ENCODE measurements at places on chromosomes 5 and 9.

- DNase-seq: no peak
Observed at GRCh38 chr5:113061846-113062780, 85.5 kb downstream of the DCP2 start.

DNA sequence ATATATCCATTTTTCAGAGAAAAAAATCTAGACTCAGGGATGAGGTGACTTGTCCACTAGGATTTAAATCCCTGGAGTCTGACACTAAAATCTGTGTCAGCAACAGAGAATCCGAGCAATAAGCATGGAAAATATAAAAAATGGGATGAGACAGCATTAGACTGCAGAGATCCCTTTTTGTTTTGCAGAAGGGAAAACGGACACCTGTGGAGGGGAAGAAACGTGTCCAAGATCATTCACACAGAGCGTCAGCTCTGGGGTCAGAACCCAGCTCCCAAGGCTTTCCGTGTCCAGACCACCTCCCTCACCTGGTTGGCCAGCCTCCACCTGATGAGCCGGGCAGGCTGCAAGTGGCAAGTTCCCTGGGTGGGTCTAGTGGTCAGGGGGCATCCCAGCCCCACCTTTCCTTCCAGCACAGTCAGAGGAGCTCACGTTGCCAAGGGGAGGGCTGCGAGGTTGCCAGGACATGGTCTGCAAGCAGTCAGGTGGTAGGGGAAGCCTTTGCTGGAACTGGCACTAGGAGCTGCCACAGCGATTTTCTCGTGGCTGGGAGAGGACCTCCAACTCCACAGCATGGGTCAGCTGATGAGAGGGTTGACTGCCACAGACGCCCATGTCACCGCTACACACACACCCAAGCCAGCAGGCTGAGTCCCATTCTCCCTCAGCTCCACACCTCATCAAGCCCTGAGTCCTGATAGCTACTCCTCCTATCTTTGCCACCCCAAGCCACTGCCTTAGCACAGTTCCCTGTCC is 65.9 kb upstream of the CPLX2 start:
- DNase-seq: no peak

GRCh38 chr9:4864234-4864661 is 71.5 kb downstream of the RCL1 start:
- no peak for DNase-seq

GRCh38 chr9:125850763-125851162 is 103.6 kb downstream of the PBX3 start:
- DNase-seq: no peak

GRCh38 chr9:137198051-137198901 is 2.3 kb downstream of the TPRN start:
- DNase-seq: no peak

DNA sequence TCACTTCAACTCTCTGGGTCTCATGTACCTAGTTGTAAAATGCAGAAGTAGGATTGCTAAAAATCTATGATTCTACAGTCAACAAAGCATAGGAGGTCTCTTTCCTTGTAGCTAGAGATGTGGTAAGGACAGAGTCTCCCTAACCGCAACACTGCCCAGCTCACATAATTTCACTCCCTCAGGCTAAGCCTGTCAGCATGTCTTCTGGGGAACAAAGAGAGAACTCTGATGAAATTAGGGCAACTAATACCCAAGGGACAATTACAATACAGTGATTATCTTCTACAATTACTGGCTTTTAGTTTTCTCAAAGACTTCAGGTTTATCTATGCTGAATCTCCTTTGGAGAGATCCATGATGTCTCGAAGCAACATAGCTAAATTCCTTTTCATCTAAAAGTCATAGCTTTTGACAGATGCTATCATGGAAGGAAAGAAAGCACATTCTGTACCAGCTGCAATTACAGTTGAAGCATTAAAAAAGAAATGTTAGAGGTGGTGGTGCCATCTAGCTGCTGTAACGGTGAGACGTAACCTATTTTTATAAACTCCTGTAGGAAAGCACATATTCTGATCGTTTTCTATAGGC is 141.1 kb upstream of the TARS1 start:
- DNase-seq: no peak

- DNase-seq: no peak
Observed at GRCh38 chr9:17632994-17633393, 54.1 kb downstream of the SH3GL2 start.

DNA sequence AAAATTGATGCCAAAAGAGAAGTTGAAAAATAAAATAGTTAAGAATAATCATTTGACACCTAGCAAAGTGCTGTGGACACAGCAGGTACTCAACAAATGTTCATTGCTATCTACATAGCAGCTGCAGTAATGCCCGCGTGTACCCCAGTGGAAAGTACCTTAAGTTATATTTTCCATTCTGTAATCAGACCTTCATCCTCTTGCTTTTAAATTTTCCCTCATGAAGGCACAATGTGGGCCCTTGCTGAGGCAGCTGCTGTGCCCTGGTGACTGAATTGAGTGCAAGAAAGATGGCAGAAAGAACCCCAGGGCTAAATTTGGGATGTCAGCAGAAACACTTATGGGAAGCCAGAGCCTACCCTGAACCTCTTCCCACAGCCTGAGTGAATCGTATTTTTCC is 65.9 kb downstream of the CYFIP2 start:
- DNase-seq: no peak

DNA sequence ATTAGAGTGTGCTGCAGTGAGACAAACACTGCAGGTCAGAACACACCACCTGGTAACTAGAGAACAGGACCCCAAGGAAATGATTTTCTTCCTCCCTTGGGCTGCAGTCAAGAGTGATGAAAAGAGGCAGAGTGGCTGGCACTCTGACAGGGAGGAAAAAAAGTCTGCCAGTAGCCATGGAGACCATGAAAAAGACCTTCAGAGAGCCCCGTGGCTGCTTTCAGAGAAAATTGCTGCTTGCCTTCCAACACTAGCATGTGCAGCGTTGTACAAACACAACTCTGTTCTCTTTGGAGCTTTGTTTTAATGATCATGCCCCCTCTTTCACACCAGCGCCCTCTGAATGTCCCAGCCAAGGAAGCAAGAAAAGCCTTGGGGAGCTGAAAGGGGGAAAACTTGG is 68.8 kb downstream of the ANKRD55 start:
- DNase-seq: no peak

- DNase-seq: no peak
Observed at GRCh38 chr5:174760721-174761120, 36.3 kb downstream of the MSX2 start.

DNA sequence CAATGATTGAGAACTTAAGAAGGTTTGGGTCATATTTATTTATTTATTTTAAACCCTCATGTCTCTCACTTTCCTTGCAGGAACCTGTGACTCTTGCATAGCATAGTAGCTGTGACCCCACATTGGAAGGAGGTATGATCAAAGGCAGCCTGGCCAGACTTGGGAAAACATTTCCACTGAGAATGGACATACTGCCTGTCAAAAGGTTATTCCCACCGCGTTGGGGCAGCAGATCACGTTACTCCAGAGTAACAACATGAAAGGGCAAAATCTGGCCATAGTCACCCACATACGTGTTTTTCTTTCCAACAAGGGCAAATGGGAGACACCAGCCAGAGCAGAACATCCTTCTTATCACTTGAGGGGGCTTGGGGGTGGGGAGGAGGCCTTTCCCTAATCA is 95.7 kb downstream of the ARL15 start:
- no peak for DNase-seq

DNA sequence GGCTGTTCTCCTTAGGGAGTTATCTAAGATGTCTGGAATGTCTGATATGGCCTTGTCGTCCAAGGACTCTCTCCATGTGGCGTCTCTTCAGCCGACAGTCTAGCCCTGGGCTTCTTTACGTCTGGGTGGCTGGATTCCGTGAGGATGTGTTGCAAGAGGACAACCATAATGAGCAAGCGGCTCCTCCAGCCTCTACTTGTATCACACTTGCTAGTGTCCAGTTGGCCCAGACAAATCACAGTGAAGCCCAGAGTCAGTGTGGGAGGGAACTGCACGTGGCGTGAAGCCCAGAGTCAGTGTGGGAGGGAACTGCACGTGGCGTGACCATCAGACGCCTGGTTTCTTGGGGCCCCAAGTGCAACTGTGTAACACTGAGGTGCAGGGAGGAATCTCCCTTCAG is 61.1 kb downstream of the COL23A1 start:
- no peak for DNase-seq

DNA sequence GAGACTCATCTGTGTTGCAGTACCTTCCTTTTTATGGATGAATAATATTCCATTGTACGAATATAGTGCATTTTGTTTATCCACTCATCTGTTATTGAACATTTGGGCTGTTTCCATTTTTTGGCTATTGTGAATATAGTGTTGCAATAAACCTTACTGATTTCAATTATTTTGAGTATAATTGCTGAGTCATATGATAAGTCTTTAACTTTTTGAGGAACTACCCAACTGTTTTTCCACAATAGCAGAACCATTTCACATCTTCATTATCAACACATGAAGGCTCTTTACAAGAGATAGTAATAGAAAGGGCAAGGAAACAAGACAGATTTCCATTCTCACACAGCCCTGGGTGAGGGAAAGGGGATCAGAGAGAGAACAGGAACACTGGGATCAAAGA is 329.2 kb downstream of the RAB3C start:
- peak; percentile 83 for DNase-seq

DNA sequence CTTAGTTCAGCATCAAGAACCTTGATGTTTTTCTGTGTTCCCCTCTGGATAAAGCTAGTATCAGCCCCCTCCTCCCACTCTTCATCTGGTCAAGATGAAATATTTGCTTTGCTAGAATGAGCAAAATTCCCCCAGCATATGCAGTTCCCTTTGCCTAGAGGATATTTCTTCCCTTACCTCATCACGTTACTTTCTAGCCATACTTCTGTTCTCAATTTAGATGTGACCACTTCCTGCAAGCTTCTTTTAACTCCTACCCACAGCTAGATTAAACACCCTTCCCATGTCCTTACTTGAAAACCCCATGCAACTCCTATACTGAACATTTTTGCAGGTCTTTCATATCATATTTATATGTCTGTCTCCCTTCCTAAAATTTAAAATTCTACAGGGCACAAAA is 178.9 kb upstream of the TUSC1 start:
- no peak for DNase-seq

DNA sequence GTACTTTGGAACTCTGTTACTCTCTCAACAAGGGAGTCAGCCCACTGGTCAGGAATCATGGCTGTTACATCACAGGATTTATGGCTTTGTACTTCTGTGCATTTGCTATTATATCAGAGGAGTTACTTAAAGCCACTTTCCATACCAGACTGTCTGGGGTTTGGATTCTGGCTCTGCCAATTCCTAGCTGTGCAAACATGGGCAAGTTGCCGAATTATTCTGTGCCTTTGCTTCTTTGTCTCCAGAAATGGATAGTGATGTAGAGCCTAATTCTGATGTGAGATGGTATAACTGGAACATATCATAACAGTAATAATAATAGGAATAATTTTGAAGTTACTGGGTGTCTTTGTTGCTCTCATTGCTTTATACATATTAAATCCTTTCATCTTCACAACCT is 1047.3 kb upstream of the SEMA6A start:
- DNase-seq: no peak

- DNase-seq: no peak
Observed at GRCh38 chr9:137575716-137576411, 2.9 kb downstream of the DPH7 start.
